ENCODE measurements at places on chromosomes 3 and 15. TPM values are rescaled to one million over a fixed set of nuclear protein-coding genes. Genes with fewer than 3 reads are reported as not detected.

DNA sequence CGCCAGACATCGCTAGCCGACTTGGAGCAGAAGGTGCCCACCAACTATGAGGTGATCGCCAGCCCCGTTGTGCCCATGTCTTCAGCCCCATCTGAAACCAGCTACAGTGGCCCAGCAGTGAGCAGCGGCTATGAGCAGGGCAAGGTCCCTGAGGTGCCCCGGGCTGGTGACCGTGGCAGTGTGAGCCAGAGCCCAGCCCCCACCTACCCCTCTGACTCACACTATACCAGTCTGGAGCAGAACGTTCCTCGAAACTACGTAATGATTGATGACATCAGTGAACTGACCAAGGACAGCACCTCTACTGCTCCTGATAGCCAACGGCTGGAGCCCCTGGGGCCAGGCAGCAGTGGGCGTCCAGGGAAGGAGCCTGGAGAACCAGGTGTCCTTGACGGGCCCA lies 12.9 kb upstream of the APEH start:
- no peak overlapping the region for H3K4me3 ChIP-seq
- DNase-seq, result no peak
- H3K27ac ChIP-seq, result no peak overlapping the region
- H3K27me3 ChIP-seq, result peaks cover 34% of the 10 kb centered on the region

- DNase-seq, result no peak
- H3K4me3 ChIP-seq, result no peak overlapping the region
- H3K27ac ChIP-seq, result no peak overlapping the region
- no peaks in the 10 kb centered on the region for H3K36me3 ChIP-seq
Measured at GRCh38 chr3:178856804-178857203, 214.8 kb downstream of the ZMAT3 start.

GRCh38 chr3:13113346-13114330 lies 40.4 kb upstream of the IQSEC1 start:
- H3K4me1 ChIP-seq, result no peaks in the 10 kb centered on the region
- peaks cover 11% of the 10 kb centered on the region for H3K27me3 ChIP-seq
- no peaks in the 10 kb centered on the region for H3K36me3 ChIP-seq
- no peak overlapping the region for H3K27ac ChIP-seq
- DNase-seq, result no peak

- no peaks in the 10 kb centered on the region for H3K27me3 ChIP-seq
- no peak overlapping the region for H3K4me3 ChIP-seq
- no peaks in the 10 kb centered on the region for H3K36me3 ChIP-seq
- no peak overlapping the region for H3K27ac ChIP-seq
- no peak for DNase-seq
Measured at GRCh38 chr3:179832333-179832854, 179.6 kb downstream of the USP13 start.

DNA sequence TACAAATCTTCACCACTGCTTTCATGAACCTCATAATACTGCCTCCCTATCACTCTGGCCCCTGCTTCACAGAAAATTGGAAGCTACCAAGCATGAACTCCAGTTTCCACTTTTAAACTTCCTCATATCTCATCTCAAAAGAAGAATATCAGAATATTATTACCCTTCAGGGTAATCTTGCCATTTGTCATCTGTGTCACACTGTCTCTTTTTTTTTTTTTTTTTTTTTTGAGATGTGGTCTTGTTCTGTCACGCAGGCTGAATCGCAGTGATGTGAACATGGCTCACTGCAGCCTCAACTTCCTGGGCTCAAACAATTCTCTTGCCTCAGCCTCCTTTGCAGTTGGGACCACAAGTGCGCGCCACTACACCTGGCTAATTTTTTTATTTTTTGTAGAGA lies 80.4 kb upstream of the TCF12 start:
- H3K27ac ChIP-seq, result no peak overlapping the region
- peaks cover 5% of the 10 kb centered on the region for H3K4me1 ChIP-seq
- no peaks in the 10 kb centered on the region for H3K36me3 ChIP-seq
- H3K4me3 ChIP-seq, result no peak overlapping the region
- no peak for DNase-seq
- no peaks in the 10 kb centered on the region for H3K27me3 ChIP-seq

- H3K4me1 ChIP-seq, result peaks cover 10% of the 10 kb centered on the region
- peak overlapping the region; percentile 79 for H3K27ac ChIP-seq
- H3K36me3 ChIP-seq, result peaks cover 34% of the 10 kb centered on the region
- H3K27me3 ChIP-seq, result no peaks in the 10 kb centered on the region
Measured at GRCh38 chr3:47421741-47422649, 41.2 kb downstream of the PTPN23 start.

DNA sequence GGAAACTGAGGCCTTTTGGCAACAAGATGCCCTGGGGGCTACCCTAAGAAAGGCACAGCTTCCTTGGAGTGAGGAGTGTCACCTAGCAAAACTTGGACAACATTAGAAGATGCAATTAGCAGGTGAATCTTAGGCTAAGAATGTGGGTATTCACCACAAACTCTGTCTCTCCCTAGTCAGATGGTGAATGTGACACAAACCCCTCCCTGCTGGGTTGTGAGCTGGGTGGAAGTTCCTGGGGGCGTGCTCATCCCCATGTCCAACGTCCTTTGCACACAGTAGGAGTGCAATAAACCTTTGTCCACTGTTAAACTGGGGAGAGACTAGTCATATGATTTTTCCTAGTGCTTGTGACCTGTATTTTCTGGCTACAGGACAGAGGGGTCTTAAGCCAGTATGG lies 67.1 kb upstream of the SH3GL3 start:
- H3K4me1 ChIP-seq, result no peaks in the 10 kb centered on the region
- H3K4me3 ChIP-seq, result no peak overlapping the region
- H3K27me3 ChIP-seq, result peaks cover 5% of the 10 kb centered on the region
- DNase-seq, result no peak
- no peak overlapping the region for H3K27ac ChIP-seq
- H3K36me3 ChIP-seq, result no peaks in the 10 kb centered on the region

Gene ITIH1
- total RNA-seq, result not detected

Gene EPHA3
- total RNA-seq, result 0.18 TPM
